GM20000 (cell line): ENCODE measurements at places on chromosomes 7 and 10.

- DNase-seq: no peak
Measured at GRCh38 chr7:135930565-135931461, 46.3 kb downstream of the MTPN start.

DNA sequence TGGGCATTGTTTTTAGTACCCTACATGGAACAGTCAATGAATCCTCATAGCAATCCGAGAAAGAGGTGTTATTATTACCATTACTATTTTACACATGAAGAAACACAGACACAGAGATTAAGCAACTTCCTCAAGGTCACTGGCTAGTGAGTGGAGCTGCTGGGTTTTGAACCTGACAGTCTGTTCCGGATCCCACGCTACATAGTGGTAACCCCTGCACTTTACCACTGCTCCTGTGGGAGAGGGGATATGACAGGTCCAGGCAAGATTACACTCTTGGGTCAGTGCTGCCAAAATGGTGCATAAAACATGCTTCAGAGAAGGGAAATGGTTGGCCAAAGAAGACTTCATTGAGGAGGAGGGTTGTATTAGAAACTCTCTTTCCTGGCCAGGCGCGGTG, 185.7 kb downstream of the XPNPEP1 start:
- no peak for DNase-seq

DNA sequence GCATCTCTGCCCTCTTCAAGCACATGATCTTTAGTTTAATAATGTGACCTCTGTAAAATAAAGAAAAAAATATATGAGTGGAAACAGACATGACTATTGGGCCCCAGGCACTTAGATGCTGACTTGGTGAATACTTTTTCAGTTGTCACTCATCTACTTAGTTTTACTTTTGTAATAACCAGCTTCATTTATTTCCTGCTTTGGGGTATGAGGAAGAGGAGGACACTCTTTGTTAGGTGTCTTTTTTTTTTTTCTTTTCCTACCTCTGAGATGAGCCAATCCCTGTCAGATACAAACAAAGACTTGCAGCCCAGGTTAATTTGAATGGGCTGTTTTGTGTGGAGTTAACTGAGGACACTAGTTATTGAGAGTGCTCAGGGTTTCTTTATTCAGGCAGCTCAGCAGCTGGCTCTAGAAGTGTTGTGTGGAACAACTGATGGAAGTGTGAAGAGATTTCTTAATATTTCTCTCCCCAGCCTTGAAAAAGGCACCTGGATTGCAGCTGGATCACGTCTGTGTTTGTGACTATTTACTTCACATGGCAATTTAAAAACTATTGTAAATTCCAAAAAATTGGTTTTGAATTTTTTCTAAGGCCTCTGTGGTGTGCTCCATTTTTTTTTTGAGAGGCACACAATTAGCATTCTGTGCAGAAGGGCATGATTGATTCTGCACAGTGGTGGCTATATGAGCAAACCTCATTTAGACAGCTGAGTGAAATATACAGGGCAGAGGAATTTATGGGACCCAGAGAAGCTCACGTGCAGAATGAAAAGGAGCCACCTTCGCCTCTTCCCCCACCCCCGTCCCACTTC, 333.8 kb downstream of the LRMDA start:
- no peak for DNase-seq

DNA sequence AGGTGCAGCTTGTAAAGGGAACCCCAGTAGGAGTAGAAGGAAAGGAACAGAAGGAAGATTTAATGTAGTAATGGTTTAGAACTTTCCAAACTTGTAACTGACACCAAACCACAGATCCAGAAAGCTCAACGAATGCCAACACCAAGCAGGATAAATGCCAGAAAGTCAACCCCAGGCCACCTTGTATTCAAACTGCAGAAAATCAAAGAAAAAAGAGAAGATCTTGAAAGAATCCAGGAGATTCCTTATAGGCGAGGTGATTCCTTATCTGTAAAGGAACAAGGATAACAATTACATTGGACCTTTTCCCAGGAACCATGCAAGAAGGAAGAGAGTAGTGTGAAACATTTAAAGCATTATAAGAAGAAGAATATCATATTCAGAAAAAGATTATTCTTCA, 93.6 kb downstream of the NKX6-2 start:
- DNase-seq: no peak

DNA sequence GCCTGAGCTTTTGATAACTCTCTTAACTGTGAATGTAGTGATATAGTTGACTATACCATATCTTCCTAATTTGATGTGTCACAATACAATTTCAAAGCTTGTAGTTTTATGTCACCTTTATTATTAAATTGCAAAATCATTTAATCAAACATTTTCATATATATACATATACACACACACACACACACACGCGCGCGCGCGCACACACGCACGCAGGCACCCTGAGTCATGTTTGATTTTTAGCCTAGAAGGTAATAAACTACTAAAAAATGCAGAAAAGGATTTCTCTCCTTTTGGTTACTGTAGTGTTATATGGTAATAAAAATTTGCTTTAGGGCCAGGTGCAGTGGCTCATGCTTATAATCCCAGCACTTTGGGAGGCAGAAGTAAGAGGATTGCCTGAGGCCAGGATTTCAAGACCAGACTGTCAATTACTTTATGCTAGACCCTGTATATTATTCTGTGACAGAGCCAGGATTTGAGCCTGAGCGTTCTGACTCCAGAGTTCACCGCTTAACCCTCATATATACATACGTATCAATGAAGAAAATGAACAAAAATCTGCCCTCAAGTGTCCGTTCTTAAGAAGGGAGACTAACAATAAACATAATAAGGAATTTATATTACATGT, 89.6 kb downstream of the PODXL start:
- no peak for DNase-seq

DNA sequence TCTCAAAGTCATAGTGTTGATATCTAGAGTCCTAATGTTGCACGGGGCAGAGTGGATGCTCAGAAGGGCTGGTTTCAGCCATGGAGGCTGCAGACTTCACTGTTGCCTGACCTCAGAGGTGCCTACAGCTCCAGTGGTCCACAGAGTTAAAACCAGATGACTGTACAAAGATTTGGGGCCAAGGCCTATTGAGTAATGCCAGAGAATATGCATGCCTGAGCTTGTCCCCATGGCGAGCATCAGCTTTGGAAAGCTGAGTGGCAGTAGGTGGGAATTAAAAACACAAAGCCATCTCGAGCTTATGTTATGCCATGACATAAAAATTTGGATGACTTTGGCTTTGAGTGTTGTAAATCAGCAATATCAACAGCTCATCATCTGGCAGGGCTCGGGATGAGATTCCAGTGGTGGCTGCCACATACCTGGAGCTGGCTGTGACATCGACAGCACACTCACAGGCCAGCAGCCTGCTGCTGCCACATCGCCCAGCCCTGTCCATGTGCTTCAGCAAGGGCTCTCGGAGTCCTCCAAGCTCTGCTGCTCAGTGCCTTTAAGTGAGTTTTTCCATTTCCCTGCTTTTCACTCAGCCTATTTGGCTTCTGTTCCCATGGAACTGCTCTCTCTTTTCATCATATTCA, 379.6 kb downstream of the TNS3 start:
- DNase-seq: no peak

GRCh38 chr10:67079126-67079525, 153.3 kb downstream of the LRRTM3 start:
- no peak for DNase-seq

DNA sequence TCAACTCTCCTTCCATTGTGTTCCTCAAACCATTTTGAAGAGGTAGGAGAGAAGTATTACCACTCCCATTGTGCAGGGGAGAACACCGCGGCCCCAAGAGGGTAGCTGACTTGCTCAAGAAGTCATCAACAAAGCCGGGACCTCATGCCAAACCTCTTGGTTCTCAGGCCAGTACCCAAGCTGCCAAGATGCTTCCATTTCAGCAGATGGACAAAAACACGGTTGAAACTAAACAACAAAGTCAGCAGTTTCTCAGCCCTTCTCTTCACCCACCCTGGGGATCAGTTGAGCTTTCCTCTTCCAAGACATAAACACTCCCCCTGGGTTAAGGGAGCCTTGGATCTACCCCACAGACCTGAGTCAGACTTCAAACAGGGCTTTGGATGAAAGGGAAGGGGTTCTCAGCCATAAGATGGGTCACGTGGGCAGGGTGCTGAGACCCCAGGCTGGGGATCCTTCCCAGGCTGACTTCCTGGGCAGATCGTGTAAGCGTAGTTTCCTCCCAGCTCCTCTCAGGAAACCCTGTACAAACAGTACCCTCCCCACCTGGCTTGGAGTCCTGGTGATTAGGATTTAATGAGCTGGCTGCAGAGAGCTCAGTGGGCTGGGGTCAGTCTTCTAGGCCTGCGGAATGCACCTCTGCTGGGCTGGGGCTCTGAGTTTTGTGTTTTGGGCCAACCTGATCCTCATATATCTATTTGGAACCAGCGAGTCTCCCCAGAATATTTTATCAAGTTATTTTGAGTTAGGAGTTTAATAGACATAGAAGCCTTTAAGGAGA, 27.3 kb downstream of the EMX2 start:
- DNase-seq: no peak
